Astrocyte (in vitro differentiated cells and primary cell): ENCODE measurements at places on chromosomes 7 and 10.

- DNase-seq = no peak
Observed at GRCh38 chr10:101292194-101293006, 61.6 kb upstream of the BTRC start.

GRCh38 chr10:132366499-132366898, 30.5 kb upstream of the PWWP2B start:
- DNase-seq = no peak

- DNase-seq = no peak
Observed at GRCh38 chr10:86356296-86356695, 10.3 kb downstream of the GRID1 start.

DNA sequence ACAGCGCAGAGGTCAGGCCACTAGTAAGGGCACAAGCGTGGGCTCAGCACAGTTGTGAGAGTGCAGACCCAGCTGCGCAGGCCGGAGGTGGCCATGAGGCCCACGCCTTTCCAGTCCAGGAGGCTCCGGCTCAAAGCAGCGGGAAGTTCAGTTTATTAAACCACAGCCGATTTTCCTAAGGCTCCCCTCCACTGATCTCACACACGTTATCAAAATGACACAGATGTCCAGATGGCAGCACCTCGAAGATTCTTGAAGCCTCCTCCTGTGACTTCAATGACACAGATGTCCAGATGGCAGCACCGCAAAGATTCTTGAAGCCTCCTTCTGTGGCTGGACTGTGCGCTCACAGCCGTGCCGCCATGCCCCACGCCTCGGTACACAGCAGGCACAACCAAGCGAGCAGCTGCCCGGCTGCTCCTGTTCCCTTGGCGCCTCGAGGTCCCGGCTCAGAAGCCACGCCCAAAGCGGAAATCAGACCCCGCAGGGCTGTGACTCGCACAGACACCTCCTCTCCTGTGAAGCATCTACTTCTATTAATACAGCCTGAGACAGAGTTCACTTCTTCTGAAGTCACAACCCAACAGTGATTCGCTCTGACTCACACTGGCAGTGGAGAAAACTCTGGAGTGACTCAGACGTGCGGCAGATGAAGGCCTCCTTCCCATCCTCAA, 122.7 kb downstream of the MAD1L1 start:
- DNase-seq = peak; percentile 97

DNA sequence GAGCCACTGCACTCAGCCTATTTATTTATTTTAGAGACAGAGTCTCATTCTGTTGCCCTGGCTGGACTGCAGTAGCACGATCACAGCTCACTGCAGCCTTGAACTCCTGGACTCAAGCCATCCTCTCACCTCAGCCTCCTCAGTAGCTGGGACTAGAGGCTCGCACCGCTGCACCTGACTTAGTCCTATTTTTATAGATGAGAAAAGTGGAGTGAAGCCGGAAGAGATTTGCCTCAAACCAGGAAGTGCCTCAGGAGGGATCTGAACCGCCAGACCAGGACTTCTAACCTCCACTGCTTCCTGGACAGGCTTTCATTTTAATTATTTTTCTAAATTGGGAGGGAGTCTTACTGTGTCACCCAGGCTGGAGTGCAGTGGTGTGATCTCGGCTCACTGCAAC, 17.5 kb upstream of the CLIP2 start:
- DNase-seq = no peak
